ENCODE measurements at places on chromosomes 1 and 21.

GRCh38 chr1:36464605-36465393 lies 615 bp upstream of the MRPS15 start:
- no peak for DNase-seq

GRCh38 chr1:230787471-230787870 lies 40.3 kb downstream of the CAPN9 start:
- DNase-seq: no peak

DNA sequence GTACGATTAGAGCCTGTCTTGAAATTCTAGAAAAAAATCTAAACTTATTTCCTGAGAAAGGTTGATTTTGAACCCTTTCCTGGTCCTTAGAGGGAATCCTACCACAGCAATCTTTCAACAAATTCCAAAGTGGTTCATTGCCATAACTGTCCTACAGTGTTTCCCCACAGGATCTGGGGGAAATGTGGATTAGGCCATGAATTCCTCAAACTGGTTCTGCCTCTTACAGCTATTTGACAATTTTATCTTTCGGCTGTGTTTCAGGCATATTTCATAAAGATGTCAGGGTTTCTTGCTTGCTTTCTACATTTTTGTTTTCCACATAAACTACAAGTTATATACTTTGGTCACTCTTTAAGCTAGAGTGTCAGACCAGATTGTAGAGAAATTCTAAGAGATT lies 544 bp upstream of the ZP4 start:
- no peak for DNase-seq

DNA sequence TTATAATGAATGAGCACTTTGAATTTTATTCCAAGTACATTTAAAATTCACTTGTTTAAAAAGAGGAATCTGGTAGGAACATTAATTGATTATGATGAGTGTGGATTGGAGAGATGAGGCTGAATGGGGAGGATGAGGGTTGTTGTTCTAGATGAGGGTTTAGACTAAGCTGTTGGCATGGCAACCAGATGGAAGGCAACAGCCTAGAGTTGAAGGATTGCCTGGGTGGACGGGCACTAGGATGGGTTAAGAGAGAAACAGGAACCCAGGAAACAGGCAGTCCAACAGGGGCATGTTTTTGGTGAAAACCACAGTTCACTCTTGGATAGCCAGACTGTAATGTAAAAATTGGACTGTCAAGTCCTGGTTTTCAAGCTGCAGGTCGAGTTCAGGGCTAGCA lies 125.5 kb downstream of the CHRM3 start:
- no peak for DNase-seq

- no peak for DNase-seq
These were observed 33.9 kb downstream of the TTC3 start for GRCh38 chr21:37106998-37107397.

DNA sequence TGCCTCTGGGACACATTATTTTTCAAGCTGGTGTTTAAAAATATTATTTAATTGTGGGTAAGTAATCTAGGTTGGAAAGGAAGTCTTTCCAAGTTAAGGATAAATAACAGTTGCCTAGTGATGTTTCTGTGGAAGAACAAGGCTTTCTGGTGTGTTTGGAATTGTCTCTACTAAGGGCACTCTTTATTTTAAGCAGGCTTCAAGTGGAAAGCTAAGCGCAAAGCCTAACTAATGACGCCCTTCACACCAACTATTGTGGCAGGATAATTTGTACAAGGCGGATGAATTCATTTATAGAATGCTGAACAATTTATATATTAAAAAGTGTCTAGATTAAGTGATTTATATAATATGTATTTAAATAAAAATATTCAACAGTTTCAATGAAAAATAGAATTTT lies 25.1 kb upstream of the RWDD3 start:
- DNase-seq: no peak

DNA sequence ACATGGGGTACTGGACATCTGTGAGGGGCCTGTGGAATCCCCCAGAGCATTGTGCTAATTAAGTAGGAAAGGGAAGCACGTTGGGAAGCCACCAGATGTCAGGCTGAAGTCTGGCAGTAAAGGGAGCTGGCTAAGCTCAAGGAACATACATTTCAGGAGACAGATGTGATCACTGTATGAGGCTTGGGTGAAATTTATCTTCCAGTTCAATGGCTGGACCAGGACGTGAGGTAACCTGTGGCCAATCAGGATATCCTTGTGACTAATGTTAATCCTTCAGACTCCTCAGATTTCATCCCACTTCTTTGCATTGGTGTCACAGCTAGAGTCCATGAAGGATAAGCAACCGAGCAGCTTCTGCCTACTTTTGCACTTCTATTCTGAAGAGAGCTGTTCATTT lies 110.2 kb upstream of the APP start:
- DNase-seq: no peak

DNA sequence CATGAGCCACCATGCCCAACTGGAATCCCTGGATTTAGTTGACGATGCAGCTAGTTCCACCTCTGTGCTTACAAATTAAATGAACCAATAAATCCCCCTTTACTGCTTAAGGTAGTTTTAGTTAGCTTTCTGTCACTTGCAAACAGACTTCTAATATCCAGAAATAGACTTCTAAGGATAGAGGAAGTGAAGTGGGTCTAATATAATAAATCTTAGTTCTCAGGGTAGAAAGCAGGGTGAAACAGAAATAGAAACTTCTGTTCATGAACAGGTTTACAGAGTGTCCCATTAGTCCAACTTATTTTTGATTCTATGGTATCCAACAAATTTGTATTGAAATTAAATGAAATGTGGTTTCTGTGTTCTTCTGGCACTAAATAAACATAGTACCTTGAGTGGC lies 20.1 kb downstream of the BCAS2 start:
- DNase-seq: no peak

DNA sequence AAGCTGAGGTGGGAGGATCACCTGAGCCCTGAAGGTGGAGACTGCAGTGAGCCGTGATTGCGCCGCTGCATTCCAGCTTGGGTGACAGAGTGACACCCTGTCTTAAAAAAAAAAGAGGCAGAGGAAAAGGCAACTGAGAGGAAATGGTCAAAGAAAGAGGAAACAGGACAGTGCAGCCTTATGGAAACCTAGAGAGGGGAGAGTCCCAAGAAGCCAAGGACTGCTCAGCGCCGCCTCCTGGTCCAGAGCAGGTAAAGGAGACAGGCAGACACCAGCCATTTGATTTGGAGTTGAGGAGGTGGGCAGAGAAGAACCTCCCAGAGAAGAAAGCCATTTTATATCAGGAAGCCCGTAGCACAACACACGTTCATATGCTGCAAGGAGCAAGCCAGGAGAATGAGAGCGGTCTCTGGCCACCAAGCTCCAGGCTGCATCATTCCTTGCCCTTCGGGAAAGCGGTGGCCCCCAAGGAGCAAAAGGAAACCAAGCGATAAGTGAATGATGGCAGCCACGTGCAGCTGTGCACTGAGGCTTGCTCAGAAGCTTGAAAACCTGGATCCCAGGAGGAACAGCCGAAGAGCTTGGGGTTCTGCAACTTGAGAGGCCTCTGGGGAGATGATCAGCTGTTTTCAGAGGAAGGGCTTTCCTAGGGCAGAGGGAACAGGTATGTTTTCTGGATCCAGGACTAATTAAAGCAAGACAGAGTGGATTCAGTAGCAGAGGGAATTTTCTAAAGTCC lies 33.7 kb downstream of the LRRC42 start:
- no peak for DNase-seq

Measured in stimulated activated CD4-positive, alpha-beta T cell treated with anti-CD3 and anti-CD28 coated beads, TNF-alpha, amount 100 ng/mL, for 24 hours (primary cell).